ENCODE measurements at places on chromosomes 11 and 22.

DNA sequence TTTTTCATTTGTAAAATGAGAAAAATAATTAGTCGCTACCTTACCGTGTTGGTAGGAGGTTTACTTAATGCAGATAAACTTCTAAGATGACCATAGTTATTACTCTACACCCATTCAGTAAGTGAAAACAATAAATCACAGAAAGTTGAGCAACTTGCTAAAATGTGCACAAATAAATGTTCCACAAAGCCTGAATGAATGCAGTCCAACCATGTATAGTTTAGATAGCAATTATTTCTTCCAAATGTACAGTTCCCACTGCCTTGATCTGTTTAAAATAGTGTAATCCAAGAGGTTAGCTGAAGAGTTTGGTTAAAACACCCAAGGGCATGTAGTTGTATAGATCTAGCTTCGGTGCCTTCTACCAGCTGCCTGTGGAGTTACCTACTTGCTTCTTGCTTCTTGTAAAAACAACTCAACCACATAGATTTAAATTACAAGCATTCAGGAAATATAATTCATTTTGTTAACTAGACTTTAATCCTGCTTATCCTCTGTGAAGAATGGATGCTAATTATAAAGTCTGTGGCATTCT lies 106.3 kb upstream of the CARD18 start:
- no peak for DNase-seq

- DNase-seq, result no peak
Measured at GRCh38 chr11:66150725-66151124, 80.7 kb downstream of the PACS1 start.

- DNase-seq, result no peak
Measured at GRCh38 chr22:46676881-46677280, 56.7 kb downstream of the GRAMD4 start.

DNA sequence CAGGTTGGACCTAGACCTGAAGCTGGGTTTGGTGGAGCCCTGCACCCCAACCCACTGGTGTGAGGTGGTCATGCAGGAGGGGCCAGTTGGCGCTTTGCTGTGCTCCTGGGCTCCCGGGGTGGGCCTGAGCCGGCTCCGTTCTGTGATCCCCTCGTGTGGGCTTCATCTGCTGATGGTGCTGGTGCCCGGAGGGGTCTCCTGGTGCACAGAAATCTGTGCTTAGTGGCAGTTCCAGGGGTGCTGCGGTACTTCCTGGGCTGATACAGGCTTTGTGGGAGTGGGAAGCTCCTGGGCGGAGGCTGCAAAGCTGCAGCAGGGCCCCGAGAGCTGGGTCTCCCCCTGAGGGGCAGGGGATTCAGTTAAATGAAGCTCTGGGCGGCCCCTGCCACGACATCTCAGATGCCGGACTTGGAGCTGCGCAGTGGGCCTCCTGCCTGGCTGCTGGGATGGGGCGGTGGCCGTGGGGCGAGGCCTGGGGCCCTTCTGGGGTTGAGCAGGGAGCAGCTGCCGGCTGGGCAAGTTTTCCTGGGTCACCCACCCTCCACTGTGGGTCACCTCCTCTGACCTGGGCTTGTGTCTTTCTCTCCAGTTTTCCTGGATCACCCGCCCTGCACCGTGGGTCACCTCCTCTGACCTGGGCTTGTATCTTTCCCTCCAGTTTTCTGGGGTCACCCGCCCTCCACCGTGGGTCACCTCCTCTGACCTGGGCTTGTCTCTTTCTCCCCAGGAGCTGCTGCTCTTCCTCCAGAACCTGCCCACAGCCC lies 410.5 kb downstream of the TBC1D22A start:
- DNase-seq, result no peak

All from lung (tissue), 17 donors.